Stomach (tissue), 19 donors: ENCODE measurements at places on chromosomes 11 and 22.

GRCh38 chr11:16610738-16611388 is 127.6 kb upstream of the C11orf58 start:
- DNase-seq: peak; percentile 28

DNA sequence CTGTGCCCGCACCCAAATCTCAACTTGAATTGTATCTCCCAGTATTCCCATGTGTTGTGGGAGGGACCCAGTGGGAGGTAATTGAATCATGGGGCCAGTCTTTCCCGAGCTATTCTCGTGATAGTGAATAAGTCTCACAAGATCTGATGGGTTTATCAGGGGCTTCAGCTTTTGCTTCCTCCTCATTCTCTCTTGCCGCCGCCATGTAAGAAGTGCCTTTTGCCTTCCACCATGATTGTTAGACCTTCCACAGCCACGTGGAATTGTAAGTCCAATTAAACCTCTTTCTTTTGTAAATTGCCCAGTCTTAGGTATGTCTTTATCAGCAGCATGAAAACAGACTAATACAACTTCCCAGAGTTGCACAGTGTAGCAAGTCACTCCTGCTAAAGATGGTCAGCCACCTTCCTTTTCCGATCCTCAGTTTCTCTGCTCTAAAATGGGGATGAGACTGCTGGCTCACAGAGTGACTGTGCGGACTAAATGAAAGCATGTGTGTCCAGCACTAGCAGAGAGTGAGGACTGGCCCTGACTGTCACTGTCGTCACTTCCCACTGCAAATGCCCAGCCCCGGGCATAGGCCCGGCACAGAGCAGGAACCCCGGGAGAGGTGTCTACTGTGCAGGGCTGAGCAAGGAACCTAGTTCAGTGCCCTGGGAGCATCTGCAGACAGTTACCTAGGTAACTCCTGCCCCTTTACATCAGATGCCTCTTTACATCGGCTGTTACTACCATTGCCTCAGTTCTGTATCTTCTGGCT is 9.5 kb downstream of the TSKU start:
- DNase-seq: peak; percentile 8

GRCh38 chr22:20430720-20431510 is 6.7 kb downstream of the SCARF2 start:
- DNase-seq: peak; percentile 85

GRCh38 chr11:75549370-75549958 is 12.6 kb upstream of the SERPINH1 start:
- no peak for DNase-seq

DNA sequence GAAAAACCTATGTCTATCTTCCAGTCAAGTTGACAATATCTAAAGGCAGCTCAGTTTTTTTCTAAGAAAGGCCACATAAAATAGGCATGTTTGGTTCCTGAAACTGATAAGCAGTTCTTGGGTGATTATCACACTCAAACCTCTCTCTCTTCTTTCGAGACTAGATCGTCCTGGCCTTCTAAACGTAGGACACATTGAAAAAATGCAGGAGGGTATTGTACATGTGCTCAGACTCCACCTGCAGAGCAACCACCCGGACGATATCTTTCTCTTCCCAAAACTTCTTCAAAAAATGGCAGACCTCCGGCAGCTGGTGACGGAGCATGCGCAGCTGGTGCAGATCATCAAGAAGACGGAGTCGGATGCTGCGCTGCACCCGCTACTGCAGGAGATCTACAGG is 15.1 kb downstream of the CDPF1 start:
- no peak for DNase-seq

DNA sequence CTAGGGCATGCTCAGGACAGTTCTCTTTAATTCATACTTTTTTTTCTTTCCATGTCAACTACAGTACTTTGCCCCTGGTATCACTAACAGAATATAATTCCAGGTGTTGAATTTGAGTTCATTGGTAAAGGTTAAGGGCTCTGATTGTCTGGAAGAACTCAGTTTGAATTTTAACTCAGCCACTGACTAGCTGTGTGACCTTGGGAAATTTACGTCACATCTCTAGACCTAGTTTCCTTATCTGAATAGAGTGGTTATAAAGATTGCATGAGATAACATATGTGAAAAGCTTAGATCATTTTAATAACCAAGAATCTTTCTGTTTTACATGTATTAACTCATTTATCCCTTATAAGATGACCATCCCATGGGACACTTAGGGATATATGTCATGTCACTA is 15.8 kb upstream of the ZC3H12C start:
- no peak for DNase-seq
